H9 (cell line): ENCODE measurements at places on chromosomes 3 and 15.

DNA sequence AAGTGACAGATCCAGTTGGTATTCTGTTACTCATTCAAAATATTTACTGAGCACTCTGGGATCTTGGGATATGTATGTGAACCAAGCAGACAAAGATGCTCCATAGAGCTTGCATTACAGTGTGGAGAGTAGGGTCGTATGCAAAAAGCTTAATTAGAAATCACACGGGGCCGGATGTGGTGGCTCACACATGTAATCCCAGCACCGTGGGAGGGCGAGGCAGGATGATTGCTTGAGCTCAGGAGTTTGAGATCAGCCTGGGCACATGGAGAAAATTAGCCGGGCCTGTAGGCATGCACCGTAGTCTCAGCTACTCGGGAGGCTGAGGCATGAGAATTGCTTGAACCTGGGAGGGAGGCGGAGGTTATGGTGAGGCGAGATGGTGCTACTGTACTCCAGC is 68.7 kb upstream of the MB21D2 start:
- DNase-seq, result no peak

DNA sequence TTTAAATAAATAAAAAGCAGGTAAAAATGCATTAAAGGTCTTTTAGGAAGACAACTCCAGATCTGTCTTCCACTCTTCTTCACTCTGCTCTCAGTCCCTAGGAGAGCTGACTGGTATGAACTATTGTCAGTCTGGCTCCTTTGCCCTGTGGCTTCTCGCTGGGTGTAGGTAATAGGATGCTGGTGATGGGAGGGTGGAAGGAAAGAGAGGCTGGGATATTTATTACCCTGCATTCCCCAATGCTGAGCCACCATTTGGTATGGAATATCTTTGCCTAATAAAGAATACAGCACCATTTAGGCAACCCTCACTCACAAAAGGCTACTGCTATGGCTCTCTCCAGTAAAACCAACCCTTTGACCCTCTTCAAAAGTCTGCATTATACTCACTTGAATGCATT is 326.9 kb downstream of the CNTN3 start:
- DNase-seq, result no peak

- DNase-seq, result no peak
Measured at GRCh38 chr3:142802891-142803290, 79.1 kb downstream of the TRPC1 start.

- DNase-seq, result no peak
Measured at GRCh38 chr3:186366206-186366605, 4.2 kb upstream of the DGKG start.

- no peak for DNase-seq
Measured at GRCh38 chr3:82676356-82677026, 915.0 kb upstream of the GBE1 start.

- no peak for DNase-seq
Measured at GRCh38 chr3:111107662-111108035, 36.0 kb downstream of the NECTIN3 start.

DNA sequence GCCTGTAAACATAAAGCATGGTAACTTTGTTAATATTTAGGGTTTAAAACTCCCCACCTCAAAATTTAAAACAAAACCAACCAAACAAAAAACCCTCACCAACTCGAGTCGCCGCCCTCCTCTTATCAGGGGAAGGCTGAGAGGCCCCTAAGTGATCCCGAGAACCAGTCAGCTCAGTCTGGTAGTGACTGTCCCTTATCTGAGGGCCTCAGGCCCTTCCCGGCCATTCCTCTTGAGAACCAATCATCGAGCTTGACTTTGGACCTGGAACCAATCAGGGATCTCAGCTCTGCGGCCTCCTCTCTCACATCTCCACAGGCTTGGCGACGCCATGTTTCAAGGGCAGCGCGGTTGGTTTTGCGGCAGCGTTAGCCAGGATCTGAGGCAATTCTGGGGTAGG is at the start of gene TERB2:
Gene TERB2 (plus strand): TSS at position 300 of the 400 bp plus-strand sequence. CDS start 32 bp downstream, at position 332.
- no peak for DNase-seq

GRCh38 chr15:99917252-99917651 is 184.0 kb upstream of the LYSMD4 start:
- DNase-seq, result no peak

DNA sequence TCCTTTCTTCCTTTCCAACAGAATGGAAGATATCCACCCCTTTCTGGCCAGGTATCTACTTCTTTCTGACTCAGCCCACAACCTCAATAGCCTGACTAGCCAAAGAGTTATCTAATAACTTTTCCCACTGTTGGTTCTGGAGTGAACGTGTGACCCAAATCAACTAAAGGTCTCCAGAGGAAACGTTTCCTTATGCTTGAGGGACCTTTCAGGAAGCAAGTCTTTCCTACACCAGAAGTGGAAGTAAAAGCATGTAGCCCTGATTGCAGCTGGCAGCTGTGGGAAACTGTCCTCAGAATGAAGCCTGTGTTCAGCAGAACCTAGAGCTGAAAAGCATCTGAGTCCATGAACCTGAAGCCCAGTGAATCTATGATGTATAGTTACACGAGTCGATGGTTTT is 34.7 kb upstream of the PHLDB2 start:
- DNase-seq, result no peak

GRCh38 chr3:109644746-109645145 is 307.4 kb upstream of the DPPA4 start:
- DNase-seq, result no peak

DNA sequence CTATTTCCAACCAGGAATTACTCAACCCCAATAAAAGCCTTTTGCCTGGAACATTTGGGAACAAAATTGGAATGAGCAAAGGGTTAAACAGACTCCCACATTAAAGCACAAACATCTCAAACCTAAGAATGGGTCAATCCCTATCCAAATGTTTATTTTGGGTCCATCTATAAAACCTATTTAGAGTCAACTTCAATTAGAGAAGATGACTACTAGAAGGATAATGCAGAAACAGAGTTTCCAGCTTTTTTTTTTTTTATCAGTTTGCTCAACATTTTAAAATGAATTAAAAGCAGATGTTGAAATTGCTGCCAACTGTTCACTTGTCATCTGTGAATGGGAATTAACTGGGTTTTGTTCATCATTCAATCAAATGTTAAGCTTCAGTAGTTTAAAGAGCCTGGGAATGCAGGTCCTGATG is 4.1 kb upstream of the TBC1D23 start:
- DNase-seq, result no peak

GRCh38 chr3:150763841-150764483 is 993 bp upstream of the SIAH2 start:
- DNase-seq, result peak; percentile 57

GRCh38 chr3:161054860-161055604 is 50.1 kb downstream of the B3GALNT1 start:
- DNase-seq, result no peak

DNA sequence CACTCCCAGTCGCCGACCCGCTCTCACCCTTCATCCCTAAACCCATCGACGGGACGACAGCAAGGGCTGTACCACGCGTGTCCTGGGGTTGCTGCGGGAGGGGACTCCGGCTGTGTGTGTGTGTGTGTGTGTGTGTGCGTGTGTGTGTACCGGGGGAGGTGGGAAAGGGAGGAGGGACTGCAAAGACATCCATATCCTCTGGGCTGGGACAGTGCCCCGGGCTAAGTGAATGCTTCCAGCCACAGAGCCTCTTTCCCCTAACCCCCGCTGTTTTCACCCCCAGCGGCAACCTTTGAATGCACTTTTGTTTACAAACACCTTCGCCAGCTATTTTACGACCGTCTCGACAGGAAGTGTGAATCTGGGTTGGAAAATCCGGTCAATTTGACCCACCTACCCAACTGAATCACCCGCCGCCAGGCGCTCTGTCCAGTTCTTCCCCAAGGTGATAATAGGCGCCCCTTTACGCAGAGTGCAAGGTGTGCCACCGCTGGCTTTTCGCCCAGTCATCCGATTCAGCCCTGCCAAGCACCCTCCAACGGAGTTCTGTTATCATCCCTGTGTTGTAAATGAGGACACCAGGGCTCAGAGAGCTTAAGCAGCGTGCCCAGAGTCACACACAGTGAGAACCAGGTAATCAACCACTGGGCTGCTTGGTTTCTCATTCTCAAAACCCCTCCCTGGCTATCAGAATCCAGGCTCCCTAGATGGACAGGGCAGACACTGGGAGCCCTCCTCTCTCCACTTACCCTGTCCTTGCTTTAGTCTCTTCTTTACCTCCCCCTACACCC is 739 bp upstream of the AMOTL2 start:
- DNase-seq, result peak; percentile 93

- DNase-seq, result no peak
Measured at GRCh38 chr15:65095011-65095746, 18.6 kb downstream of the KBTBD13 start.

DNA sequence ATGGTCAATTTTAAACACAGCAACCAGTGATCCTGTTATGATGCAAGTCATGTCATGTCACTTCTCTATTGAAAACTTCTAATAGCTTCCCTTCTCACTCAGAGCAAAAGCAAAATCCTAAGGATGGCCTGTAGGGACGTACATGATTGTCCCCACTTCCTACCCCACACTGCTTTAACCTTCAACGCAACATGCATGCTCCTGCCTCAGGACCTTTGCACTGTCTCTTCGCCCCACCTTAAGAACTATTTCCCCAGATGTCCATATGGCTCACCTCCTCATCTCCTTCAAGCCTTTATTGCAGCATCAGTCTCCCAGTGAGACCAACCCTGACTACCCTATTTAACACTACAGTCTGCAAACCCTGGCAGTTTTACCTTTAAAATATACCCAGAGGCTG is 214.1 kb upstream of the CHRM5 start:
- no peak for DNase-seq

- no peak for DNase-seq
Measured at GRCh38 chr15:39539973-39540558, 40.8 kb upstream of the THBS1 start.

DNA sequence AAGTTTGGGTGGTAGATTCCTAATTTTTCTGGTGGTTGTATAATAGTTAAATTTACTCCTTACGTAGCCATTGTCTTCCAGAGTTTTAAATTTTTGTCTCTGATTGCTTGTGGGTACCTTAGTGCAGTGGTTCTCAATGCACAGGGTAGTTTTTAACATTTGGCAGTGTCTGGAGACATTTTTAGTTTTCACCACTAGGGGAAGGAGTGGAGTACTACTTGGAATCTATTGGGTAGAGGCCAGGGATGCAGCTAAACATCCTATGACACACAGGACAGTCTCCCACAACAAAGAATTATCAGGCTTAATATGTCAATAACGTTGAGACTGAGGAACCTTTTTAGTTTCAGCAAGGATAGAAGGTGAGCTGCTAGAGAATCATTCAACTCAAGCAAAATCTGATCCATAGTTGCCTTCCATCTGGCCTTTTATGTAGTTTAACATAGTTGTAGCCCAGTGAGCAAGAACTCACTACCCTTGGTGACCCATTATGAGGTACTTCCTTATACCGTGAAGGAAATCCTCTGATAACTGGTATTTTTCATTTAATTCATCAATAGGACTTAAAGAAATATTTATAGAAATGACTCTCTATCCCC is 8.6 kb upstream of the STX19 start:
- DNase-seq, result no peak

- DNase-seq, result no peak
Measured at GRCh38 chr3:8778475-8778874, 9.1 kb upstream of the OXTR start.

- no peak for DNase-seq
Measured at GRCh38 chr3:172279191-172279640, 169.0 kb downstream of the GHSR start.

DNA sequence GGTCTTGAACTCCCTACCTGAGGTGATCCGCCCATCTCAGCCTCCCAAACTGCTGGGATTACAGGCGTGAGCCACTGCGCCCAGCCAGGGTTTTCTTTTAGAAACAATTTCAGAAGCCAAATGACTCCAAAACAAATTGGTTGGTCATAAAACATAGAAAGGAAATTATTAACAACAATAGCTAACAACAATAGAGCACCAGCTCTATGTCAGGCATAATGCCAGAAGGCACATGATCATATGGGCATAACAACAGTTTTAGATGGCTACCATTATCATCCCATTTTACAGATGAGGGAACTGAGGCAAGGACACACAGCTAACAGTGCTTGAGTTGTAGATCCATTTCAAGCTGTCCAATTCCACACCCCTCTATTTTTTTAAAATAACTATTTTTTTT is 22.2 kb upstream of the RAF1 start:
- DNase-seq, result no peak

GRCh38 chr15:79089331-79089889 is 1.2 kb downstream of the RASGRF1 start:
- DNase-seq, result peak; percentile 69

DNA sequence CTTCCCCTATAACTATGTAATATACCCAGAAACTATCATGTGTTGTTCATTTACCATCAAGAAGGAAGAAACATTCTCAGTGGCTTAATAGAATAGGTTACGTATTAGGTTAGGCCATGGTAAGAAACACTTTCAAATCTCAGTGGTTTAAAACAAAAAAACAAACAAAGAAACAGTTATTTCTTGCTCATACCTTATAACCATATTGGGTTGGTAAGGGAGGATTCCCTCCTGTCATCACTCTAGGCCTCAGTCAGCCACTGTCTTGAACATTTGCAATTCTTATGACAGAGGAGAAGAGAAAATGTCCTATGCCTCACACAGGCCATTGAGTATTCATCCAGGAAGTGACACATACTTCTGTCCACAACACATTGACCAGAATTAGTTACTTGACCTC is 727.7 kb upstream of the NECTIN3 start:
- DNase-seq, result no peak

GRCh38 chr3:190444576-190445145 is 5.0 kb downstream of the TMEM207 start:
- no peak for DNase-seq

DNA sequence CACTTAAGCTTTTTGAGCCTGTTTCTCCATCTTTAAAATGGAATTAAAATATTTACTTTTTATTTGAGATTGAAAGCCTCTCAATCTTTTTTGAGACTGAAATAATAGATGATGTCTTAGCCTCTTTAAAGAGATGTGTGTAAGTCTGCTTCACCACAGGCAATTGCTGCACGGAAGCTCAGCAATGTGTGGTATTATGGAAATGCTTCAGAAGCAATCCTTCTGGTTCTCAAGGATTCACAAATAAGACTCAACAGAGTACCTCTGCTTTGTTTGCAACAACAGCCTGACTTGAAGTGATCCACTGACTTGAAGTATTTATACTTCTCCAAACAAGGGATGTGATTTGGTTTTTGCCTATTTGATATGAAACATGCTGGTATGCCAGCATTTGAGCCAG is 332.0 kb upstream of the RASGRP1 start:
- no peak for DNase-seq

DNA sequence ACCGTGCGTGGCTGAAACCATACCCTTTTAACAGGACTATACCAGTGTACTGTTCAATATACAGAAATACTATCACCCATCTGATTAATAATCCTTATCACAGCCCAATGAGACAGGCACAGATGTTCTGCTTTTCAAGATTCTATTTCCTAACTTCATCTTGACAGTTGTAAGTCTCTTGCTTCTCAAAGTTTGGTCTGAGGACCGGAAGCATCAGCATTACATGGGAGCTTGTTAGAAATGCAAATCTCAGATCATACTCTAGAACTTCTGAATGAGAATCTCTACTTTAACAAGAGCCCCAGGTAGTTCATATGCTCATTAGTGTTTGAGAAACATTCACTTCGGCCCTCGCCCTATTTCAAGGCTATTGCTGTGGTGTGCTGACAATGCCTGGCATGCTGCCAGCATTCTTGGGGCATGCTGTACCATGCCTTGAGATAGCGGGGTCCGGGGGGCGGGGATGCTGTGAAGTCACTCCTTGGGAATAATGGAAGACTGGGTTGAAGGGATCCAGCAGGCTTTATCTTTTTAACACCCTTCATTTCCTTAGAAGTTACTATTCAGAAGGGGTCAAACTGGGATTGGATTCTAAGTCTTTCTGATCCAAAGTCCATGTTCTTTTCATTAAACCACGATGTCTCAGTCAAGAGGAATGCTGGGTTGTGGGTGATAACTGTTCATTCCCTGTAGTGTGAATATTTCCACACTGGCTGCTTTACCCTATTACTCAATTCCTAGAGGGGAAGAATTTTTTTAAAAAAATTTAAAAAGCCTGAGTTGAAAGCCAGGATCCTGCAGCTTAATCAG is 194.7 kb downstream of the LPP start:
- no peak for DNase-seq
